Activated CD4-positive, alpha-beta T cell treated with anti-CD3 and anti-CD28 coated beads, Interleukin-2, amount 50 U/mL, for 4 hours (primary cell): ENCODE measurements at places on chromosomes 1 and 21.

DNA sequence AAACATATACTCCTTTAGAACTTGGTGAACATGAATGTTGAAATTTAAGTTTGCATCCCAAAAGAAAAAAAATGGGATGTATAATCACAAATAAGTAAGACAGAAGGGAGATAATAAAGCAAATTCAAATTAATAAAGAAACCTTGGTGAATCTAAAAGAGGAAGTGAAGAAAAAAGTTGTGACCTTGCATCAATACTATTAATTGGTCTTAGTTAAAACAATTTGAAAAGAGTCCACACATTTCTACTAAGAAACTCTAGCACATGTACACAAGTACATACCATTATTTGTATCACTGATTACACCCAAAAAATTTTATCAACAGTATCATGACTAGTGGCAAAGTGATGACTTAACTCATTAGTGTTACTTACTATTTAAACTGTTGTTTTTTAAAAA lies 80.4 kb upstream of the SCYL3 start:
- DNase-seq: no peak

- DNase-seq: no peak
These were observed 61.4 kb upstream of the TLR5 start for GRCh38 chr1:223204424-223204823.

- DNase-seq: no peak
These were observed 11.8 kb upstream of the BMP8B start for GRCh38 chr1:39800471-39800835.

DNA sequence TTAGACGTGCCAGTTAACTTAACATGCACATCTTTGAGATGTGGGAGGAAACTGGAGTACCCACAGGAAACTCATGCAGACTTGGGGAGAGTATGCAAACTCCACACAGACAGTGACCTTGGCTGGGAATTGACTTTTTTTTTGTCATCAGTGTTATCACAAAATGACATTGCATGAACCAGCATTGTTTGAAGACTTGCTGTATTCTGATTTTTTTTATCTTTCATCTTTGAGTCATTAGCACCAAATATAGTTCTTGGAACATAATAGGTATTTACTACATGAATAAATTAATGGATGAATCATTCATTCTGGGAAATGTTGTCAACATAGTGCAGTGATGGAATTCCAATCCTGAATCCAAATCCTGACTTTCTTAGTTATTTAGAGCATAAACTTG lies 77.0 kb downstream of the ATF6 start:
- no peak for DNase-seq
